ENCODE measurements at places on chromosomes 3 and 15.

DNA sequence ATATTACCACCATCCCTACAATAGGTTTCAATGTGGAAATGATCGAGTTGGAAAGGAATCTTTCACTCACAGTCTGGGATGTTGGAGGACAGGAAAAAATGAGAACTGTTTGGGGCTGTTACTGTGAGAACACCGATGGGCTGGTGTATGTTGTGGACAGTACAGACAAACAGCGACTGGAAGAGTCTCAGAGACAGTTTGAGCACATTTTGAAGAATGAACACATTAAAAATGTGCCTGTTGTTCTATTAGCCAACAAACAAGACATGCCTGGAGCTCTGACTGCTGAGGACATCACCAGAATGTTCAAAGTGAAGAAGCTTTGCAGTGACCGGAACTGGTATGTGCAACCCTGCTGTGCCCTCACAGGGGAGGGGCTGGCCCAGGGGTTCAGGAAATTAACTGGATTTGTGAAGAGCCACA lies 510 bp downstream of the ARL14 start:
- DNase-seq, result no peak

GRCh38 chr3:74518610-74519009 lies 95.8 kb downstream of the CNTN3 start:
- DNase-seq, result no peak

GRCh38 chr15:76155731-76156130 lies 95.9 kb downstream of the TMEM266 start:
- no peak for DNase-seq

- no peak for DNase-seq
Measured at GRCh38 chr15:99616773-99617342, 51.1 kb downstream of the MEF2A start.

DNA sequence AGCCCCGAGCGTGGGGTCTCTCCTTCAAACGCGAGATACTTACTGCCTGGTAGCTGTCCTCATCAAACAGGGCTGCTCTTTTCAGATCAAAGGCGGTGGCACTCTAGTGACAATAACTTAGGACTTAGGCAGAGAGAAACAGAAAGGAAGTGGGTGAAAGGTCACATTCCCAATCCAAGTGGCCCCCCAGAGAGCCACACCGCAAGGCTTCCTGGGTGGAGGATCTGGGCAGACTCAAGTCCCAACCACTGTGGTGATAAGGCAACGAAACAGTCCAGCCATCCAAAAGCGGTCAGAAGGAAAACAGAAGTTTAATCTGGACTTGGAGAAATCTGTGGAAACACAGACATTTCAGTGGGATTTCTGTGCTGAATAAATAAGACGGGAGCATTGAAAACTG lies 227.2 kb downstream of the ADAMTS17 start:
- no peak for DNase-seq

- peak; percentile 41 for DNase-seq
Measured at GRCh38 chr3:188906236-188906635, 265.5 kb upstream of the TPRG1 start.
